Natural killer cell treated with Interleukin-12 subunit alpha and Interleukin-12 subunit beta and Interleukin-15 and Interleukin-18, amount 100 ng/mL, for 72 hours (primary cell): ENCODE measurements at places on chromosomes 7 and 10.

DNA sequence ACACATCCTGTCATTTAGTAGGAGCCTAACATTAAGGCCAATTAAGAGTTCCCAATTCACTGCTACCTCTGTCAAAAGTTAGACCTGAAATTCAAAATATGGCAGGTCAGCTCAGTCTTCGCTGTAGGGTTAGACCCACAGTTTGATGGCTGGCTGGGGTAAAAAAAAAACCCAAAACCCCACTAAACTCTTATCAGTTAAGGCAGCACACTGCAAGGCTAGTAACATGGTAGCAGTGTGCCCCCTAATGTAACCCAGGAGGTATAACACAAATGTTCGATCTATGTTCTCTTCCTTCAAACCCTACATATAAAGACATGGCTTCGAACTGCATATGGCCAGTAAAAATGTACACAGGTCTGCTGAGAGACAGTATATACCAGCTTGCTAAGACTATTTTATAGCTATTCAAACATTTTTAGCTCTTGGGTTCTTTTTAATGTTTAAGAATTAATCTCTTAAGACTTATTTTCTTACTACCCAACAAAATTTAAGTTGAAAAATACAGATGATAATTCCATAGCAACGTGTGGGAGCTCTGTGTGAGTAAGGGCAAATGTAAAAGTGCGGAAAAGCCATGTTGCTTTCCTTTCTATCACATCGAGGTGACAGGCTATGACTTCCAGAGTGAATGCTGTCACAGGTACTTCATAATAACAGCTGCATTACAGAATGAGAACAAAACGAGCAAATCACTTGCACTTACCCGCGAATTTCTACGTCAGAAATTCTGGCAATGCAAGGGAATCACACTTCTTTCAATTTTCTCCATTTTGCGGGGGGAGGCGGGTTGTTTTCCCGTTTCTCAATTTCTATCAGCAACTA lies 168.4 kb upstream of the IMMP2L start:
- no peak for DNase-seq

- DNase-seq = no peak
Measured at GRCh38 chr10:93065675-93066543, 5.3 kb downstream of the CYP26C1 start.

- no peak for DNase-seq
Measured at GRCh38 chr7:119963654-119964053, 309.3 kb upstream of the KCND2 start.

DNA sequence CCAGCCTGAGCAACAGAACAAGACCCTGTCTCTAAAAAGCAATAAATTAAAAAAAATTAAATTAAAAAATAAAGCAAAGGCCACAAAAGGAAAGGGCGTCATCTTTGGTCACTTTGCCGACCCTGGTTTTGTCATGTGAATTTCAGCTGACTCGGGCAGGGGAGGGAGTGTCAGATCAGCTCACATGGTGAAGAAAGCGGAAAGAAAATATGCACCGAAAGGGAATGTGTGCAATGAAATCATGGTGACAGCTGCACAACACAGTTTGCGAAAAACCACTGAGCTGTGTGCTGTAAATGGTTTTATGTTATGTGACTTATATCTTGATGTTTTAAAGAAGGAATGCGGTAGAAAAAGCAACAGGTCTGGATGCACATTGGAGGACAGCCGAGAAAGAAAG lies 39.8 kb downstream of the RCC1L start:
- no peak for DNase-seq

GRCh38 chr7:125871431-125871830 lies 941.8 kb upstream of the POT1 start:
- no peak for DNase-seq

GRCh38 chr7:711922-712380 lies 14.5 kb upstream of the DNAAF5 start:
- DNase-seq = no peak

DNA sequence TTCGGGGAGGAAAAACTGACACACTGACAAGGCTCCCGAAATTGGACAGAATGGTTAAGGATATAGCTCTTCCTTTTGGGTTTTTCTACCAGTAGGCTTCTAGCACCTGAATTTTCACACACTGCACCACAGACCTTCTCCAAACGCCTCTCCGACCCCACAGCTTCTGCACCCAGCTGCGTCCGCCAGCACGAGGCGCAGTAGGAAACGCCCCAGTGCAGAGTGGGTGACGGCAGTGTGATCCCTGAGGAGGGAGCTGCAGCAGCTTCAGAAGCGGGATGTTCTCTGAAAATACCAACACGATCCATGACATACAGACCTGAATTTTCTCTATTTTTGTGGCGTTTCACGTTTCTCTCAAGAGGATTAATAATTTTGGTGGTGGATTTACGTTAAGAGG lies 25.9 kb downstream of the HSPB1 start:
- DNase-seq = no peak

DNA sequence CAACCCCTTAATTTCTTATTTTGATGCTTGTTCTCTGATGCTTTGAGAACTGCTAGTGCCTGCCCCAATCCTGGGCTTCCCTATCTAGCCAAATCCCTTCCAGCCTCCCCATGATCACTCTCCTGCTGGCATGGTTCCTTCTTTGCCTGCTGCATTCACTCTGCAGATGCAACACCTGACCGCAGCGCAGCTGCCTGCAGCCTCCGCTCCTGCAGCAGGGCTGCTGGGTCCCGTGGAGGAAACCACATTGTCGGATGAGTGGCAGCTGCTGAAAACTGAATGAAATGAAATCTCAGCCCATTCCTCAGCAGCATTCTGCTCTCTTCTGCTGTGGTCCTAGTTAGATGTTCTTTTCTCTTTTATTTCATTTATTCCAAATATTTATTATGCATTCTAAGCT lies 320.3 kb downstream of the CCDC3 start:
- no peak for DNase-seq

DNA sequence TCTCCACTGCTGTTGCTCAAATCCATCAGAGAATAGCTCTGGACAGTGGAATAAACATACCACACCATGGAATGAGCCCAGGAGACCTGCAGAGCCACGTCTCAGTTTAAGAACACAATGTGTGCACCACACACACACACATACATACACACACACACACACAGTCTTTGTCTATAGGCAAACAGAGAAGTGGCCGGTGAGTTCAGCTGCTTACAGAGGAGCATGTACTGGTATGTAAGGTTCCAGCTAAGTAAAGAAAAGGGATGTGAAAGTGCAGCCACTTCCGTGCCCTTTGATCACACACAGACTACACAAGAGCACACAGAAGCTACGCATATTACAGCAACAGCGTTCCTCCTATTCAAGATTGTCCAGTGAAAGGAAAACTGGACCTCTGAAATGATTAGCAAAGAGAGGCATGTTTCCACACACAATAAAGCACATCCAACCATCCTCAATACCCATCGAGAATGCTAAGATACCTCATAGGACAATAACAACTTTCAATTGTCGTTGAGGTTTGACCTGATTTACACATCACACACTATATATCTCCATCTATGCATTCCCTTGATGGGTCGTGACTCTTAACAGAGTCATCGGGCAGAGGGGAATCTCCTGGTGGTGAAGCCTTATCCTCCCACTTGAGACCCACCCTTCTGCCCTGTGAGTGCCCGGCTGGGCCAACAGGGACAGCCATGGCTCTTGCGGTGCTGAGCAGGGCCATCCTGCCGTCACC lies 23.6 kb downstream of the SLC35B4 start:
- DNase-seq = no peak
